ENCODE measurements at places on chromosomes 5 and 9.

GRCh38 chr5:157519579-157520253 is 55.9 kb downstream of the ADAM19 start:
- no peak for DNase-seq

DNA sequence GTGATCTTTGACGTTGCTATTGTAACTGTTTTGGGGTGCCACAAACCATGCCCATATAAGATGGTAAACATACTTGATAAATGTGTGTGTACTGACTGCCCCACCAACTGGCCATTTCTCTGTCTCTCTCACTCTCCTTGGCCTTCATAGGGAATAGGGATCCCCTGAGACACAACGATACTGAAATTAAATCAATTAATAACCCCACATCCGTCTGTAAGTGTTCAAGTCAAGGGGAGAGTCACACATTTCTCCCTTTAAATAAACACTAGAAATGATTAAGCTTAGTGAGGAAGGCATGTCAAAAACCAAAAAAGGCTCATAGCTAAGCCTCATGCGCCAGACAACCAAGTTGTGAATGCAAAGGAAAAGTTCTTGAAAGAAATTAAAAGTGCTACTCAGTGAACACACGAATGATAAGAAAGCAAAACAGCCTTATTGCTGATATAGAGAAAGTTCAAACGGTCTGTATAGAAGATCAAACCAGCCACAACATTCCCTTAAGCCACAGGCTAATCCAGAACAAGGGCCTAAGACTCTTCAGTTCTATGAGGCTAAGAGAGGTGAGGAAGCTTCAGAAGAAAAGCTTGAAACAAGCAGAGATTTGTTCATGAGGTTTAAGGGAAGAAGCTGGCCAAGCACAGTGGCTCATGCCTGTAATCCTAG is 111.1 kb downstream of the UGCG start:
- DNase-seq, result no peak

- DNase-seq, result no peak
These were observed 11.9 kb upstream of the AQP7 start for GRCh38 chr9:33414268-33414667.

GRCh38 chr5:52627740-52628139 is 160.0 kb upstream of the ITGA1 start:
- no peak for DNase-seq

GRCh38 chr5:81854485-81854884 is 103.6 kb upstream of the SSBP2 start:
- DNase-seq, result no peak

- no peak for DNase-seq
These were observed 9.8 kb downstream of the ZNF354B start for GRCh38 chr5:178869577-178869976.

DNA sequence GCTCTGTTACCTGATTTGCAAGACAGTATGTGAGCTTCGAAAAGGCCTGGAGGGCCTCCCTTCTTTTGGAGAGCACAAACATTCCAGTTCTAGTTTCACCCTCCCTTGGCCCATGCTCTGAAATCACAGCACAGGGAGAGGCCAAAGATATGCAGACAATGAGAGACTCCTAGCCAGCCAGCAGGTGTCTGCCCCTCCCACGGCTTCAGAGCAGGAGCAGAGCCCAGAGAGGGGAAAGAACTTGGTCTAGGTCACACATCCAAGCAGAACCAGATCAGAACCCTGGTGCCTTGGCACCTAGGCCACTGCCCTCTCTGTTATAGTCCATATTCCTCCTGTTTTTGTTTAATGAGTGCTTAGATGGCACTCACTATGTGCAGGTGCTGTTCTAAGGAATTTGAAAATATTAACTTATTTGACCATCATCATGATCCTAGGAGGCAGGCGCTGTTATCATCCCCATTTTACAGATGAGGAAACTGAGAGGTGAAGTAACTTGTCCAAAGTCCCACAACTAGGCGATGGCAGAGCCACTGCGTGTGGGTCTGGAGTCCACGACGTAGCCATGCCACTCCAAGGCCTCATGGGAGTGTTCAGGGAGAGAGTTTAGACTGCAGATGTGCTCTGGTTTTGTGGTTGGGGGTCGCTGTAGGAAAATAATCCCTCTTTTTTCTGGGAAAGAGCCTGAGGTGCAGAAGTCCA is 27.2 kb downstream of the TMOD1 start:
- no peak for DNase-seq

DNA sequence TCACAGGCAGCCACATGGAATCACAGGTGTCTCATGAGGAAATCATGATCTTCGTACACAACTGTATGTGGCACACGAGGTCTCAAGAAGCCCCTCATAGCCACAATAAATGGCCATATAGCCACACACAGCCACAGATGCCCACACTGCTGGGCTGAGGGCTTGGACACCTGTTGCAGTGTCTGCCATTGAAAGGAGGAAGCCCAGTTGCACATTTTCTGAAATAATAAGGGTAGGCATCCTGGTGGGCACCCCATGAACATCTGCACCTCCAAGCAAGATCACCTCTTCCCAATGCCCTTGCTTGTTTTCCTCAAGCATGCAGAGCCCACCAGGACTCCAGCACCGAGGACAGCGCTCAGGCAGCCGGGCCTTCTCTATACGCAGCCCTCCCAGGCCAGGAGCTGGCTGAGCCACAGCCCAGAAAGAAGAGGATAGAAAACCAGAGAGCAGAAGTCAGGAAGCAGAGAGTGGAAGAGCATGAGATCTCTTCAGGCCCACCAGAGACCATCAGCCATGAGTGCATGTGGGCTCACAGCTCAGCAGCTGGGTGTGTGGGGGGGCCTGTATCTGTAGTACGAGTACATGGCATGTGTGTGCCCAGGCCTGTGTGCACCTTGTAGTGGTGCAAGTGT is 1.0 kb upstream of the ACSL6 start:
- DNase-seq, result no peak

DNA sequence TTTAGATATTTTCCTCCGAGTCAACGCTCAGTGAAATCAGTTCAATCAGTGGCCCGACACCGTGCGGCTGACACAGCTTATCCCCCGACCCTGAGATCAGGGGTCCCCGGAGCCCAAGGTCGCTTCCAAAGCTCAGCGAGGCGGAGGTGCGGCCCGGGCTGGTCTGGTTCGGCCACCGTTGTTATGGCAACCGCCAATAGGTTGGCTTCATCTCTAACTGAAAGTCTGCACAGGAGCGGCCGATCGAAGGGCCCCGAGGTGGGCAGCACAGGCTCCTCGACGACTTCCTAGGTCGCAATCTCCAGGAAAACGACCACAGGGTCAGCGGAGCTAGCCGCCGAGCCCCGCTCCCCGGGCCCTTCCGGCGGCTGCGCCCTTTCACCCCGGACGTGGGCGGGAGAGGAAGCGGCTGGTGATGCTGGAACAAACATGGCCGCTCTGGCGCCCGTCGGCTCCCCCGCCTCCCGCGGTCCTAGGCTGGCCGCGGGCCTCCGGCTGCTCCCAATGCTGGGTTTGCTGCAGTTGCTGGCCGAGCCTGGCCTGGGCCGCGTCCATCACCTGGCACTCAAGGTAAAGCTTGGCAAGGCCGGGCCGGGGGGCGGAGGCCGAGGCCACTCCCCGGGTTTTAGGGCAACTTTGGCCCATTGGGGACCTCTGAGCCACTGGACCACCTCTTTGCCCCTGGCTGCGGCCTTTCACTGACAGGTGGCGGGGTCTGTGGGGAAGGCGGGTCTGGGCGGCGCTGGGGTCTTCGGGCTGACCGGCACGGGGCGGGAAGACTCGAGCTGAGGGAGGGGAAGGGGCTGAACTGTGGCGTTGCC is at the start of gene GPR107:
TSS of gene GPR107 (plus strand) at position 403 of the 821 bp plus-strand sequence. CDS start at position 430, 27 bp downstream.
- peak; percentile 89 for DNase-seq

DNA sequence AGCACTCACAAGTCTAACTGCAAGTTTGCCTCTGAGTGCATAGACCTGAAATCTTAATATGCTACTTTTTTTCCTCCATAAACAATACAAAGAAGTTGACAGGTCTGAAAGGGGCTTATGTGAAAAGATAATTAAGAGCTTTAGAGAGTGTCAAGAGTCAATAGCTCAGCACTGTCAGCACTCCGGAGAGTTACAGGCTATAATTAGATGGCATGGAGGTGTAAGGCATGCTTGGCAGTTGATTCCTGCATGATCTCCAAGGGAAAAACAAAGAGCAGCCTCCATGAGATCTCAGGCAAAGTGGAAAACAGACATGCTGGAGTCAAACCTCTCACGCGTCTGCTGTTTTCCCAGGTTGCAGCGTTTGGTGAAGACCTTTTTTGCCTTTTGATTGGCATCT is 468.7 kb downstream of the TLE4 start:
- no peak for DNase-seq

GRCh38 chr5:67268231-67269021 is 71.8 kb upstream of the CD180 start:
- no peak for DNase-seq

GRCh38 chr5:65923339-65923738 is 3.0 kb upstream of the ERBIN start:
- no peak for DNase-seq

- no peak for DNase-seq
These were observed 162.7 kb downstream of the MACROH2A1 start for GRCh38 chr5:135236228-135236907.

DNA sequence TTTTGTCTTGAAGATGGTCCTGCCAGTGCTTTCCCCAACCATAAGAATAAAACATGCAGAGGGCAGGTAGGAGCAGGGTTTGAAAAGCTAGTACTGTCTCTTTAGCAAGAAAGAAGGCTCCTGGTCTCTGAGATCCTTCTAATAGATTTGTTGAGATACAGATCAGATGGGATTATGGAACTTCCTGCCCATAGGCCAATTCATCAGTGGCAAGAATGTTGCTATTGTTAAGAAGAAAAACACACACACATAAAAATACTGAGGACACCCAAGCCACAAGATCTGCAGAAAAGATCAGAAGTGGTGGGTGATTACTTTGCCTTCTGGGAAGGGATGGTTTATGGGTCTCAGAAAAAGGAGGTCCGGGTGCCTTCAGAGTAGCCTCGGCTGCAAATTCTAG is 59.8 kb downstream of the TNC start:
- DNase-seq, result no peak

DNA sequence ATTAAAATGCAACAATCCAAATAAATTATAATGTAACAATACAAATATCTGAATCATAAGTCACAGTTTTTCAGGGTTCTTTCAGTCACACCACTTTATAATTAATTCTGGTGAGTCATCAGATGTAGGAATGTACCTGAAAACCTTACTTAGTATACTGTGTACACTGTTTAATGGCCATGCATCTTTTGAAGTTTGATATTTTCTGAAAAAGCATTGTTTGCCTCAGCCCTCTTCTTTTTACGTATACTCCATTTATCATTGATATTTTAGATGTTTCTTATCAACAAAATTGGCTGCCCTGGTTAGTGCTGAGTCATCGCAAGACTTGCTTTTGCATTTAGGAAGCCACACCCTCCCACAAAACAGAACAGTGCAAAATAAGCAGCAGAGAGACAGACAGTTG is 218.6 kb downstream of the PJA2 start:
- DNase-seq, result no peak

DNA sequence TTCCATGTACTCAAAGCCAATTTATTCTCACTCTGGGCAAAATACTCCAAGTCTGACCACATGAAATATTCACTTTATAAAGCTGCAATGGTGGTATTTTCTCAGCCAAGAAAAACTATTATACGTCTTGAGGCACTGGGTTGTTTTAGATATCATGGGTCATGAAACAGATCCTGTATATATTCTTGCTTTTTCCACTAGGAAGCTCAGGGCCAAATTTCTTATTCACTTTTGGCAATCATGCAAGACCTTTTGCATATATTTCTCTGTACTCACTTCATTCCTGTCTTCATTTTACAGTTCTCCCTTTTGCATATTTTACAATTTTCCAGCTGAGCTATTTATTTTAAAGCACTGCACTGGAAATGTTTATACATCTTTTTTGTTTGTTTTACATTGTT is 49.8 kb downstream of the GABBR2 start:
- DNase-seq, result no peak

DNA sequence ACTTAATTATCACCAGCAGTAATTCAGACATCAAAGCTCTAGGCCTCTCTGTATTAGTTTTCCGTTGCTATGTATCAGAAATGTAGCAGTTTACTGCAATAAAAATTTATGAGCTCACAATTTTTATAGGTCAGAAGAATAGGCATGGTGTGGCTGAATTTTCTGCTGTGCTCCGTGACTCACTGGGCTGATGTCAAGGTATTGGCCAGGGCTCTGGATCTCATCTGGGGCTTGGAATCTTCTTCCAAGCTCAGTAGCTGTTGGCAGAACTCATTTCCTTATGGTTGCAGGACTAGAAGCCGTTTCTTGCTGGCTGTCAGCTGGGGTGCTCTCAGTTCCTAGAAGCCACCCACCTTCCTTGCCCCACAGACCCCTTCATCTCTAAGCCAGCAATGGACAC is 66.3 kb downstream of the PSAT1 start:
- DNase-seq, result no peak

GRCh38 chr5:337563-338130 is 16.1 kb downstream of the AHRR start:
- no peak for DNase-seq

DNA sequence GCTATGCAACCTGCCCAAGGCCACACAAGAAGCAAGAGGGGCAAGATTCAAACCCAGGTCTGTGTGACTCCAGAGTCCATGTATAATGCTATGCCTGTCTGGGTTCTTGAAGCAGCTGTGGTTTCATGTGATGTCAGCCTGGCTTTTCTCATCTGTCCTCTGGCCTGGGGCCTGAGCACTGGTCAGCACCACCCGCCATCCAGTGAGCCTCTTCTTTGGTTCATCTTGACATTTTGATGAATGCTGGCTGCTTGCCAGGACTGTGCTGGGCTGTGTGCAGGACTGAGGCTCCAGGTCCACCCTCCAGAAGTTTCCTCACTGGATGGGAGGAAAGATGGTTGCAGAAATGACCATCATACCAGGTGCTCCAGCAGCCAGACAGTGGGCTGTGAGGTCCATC is 61.5 kb downstream of the TSTD2 start:
- no peak for DNase-seq

DNA sequence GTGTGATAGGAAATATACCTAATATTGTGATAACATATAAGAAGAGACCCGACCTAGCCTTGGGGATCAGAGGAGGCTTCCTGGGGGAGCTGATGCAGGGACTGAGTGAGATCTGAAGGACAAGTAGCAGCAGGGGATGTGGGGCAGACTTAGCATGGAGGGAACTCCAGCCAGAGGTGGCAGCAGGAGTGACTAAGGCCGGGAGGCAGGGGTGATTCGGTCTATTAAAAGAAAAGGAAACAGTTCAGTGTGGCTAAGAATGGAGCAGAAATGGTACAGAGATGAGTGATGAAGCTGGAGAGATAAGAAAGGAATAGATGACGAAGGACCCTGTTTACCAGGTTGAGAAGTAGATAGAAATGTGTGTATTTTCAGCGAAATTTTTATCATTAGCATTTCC is 408.8 kb downstream of the ENC1 start:
- no peak for DNase-seq
